ENCODE measurements at places on chromosomes 6 and 20. TPM values are rescaled to one million over a fixed set of nuclear protein-coding genes. Genes with fewer than 3 reads are reported as not detected.

GRCh38 chr6:2221726-2222274, 23.6 kb downstream of the GMDS start:
- DNase-seq = no peak
- H3K27me3 ChIP-seq = no peaks in the 10 kb centered on the region
- no peaks in the 10 kb centered on the region for H3K4me1 ChIP-seq
- peak overlapping the region; percentile 27 for H3K4me3 ChIP-seq
- peak overlapping the region; percentile 59 for H3K27ac ChIP-seq

- no peaks in the 10 kb centered on the region for H3K36me3 ChIP-seq
- no peak overlapping the region for H3K4me3 ChIP-seq
- no peaks in the 10 kb centered on the region for H3K4me1 ChIP-seq
- no peak for DNase-seq
These were observed 106.8 kb downstream of the CDK19 start for GRCh38 chr6:110708295-110708950.

- H3K27ac ChIP-seq = no peak overlapping the region
- H3K4me3 ChIP-seq = no peak overlapping the region
- H3K4me1 ChIP-seq = no peaks in the 10 kb centered on the region
- no peak for DNase-seq
- no peaks in the 10 kb centered on the region for H3K27me3 ChIP-seq
- no peaks in the 10 kb centered on the region for H3K36me3 ChIP-seq
These were observed 9.6 kb downstream of the DLGAP4 start for GRCh38 chr20:36315545-36316351.

GRCh38 chr6:93896081-93896480, 476.7 kb upstream of the EPHA7 start:
- no peak overlapping the region for H3K4me3 ChIP-seq
- H3K36me3 ChIP-seq = no peaks in the 10 kb centered on the region
- H3K27ac ChIP-seq = no peak overlapping the region
- DNase-seq = no peak
- H3K4me1 ChIP-seq = no peaks in the 10 kb centered on the region

DNA sequence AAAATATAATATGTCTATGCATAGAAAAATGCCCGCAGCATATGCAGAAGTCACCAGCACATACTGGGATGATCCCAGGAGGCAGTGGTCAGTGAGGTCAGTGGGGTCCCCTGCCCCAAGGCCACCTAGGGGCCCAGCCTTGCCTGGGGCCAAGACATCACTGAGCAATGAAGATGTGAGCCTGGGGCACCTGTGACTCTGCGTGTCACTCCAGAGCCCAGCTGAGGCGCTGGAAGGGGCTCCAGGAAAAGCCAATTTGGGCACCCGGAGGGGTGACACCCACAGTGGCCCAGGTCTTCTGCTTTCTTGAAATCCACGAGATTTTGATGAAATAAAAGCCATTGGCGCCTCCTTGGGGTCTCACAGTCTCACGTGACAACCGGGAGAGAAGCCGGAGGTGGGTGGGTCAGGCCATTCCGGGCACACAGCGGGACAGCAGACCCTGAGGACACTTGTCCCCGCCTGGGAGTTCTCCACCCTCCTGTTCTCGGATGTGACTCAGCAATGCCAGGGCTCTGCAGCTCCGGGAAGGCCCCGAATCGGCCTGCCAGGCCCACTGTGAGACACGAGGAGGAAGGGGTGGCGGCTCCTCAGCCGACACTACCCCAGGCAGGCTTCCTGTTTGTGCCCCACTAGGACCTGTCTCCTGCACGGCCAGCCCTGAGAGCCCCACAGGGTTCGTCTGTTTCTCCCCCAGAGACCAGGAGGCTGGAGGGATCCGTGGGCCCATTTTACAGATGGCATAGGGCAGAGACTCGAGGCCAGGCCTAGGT, 24.4 kb upstream of the SLCO4A1 start:
- no peaks in the 10 kb centered on the region for H3K36me3 ChIP-seq
- H3K27me3 ChIP-seq = no peaks in the 10 kb centered on the region
- H3K27ac ChIP-seq = peak overlapping the region; percentile 71

DNA sequence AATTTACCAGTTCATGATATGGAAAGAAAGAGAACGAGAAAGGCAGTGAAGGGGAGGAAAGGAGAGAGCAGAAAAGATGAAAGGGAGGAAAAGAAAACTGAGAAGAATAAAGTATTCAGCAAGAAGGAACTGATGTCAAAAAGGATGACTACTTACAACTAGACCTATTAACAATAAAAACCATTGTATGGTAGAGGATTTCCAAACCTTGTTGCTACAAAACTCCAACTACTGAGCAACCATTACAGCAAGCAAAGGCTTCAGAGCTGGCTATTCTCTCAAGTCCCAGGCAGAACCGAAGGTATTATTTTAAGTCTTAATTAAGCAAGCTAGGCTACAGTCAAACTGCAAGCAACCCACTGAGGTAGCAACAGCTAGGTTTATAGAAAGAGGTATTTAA, 142.2 kb downstream of the BTBD9 start:
- no peak overlapping the region for H3K4me3 ChIP-seq
- H3K36me3 ChIP-seq = no peaks in the 10 kb centered on the region
- H3K4me1 ChIP-seq = no peaks in the 10 kb centered on the region

GRCh38 chr6:93423542-93423941, 4.2 kb upstream of the EPHA7 start:
- H3K4me3 ChIP-seq = no peak overlapping the region
- DNase-seq = peak; percentile 13
- H3K36me3 ChIP-seq = no peaks in the 10 kb centered on the region
- peaks cover 19% of the 10 kb centered on the region for H3K27me3 ChIP-seq
- no peaks in the 10 kb centered on the region for H3K4me1 ChIP-seq

- no peaks in the 10 kb centered on the region for H3K4me1 ChIP-seq
- no peaks in the 10 kb centered on the region for H3K27me3 ChIP-seq
- H3K27ac ChIP-seq = no peak overlapping the region
- no peaks in the 10 kb centered on the region for H3K36me3 ChIP-seq
These were observed 25.7 kb upstream of the MYO6 start for GRCh38 chr6:75723382-75723781.

The ADGRG6 gene
- 7.1 TPM for total RNA-seq

The TJAP1 gene
- 12.8 TPM for total RNA-seq

The ADGRF1 gene
- 0.35 TPM for total RNA-seq

The ZNF391 gene
- total RNA-seq = 5.9 TPM

The GPR6 gene
- total RNA-seq = not detected
